Stimulated activated CD8-positive, alpha-beta memory T cell treated with anti-CD3 and anti-CD28 coated beads, Interleukin-7, amount 100 ng/mL, for 1 hour (primary cell): ENCODE measurements at places on chromosomes 2 and 18.

DNA sequence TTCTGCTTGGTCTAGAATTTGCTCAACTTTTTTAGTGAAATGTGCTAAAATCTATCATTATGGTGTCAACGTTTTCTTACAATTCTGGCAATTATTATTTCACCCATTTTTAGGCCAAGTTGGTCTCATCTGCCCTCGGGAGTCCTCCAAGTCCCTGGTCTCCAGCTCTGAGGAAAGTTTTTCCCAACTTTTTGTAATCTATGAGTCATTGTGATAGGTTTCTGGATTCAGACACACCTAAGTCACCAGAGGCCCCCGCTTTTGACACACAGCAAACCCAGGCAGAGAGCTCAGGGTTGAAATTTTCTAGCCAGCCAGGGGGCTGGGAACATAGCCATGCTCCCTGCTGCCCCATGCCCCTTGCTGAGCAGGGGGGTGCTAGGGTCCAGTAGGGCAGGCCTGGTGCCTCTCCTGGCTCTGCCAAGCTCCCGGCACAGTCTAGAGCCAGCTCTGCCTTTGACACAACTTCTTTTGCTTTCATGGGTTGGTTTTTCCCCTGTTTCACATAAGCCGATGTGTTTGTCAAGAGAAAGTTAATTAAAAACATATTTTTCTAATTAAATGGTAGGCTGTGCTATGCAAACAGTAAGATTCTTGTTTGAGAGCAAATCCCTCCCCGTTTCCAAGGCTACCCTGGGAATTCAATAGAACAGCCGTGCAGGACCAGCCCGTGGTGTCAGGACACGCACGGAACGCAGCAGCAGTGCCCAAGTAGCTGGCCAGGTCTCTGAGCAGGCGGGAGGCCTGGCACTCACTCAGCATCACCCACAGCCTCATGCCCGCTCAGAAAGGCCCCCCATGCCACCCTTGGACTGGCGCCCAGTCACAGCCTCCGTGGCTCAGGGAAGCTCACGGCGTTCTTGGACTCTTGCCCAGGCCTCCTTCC lies 25.5 kb upstream of the SNED1 start:
- DNase-seq, result no peak

DNA sequence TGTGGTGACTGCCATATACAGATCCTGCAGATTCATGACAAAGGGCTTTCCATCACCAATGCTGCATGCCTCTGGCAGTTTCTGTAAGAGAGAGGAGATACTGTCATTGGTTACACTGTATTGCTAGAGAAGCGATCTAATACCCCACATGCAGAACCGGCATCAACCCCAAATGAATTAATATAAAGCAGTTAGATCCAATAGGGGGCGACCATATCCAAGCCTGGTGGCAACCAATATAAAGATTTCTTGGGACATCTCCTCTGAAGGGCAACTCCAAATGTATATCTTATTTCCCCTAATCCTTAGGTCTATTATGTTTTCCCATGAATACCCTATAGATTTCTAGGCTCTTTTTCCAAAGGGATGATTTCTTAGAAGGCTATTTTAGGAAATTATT lies 17.4 kb upstream of the IHH start:
- DNase-seq, result no peak

DNA sequence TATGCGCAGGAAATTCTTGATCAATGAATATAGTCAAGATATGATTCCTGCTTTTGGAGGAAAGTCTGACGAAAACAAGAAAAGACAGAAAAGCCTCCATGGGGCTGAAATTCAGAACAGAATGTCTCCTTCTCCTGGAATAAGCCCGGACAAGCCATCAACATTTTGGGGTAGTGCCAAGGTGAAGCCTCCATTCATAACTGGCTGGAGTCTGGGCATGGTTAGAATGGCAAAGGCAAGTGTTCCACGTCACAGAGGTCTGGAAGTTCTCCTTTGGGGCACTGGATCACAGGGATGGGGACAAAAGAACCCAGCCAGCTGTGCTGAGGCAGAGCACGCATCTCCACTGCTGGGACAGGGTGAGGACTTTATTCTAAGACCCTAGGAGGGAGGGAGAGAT lies 505.7 kb downstream of the CMPK2 start:
- no peak for DNase-seq

DNA sequence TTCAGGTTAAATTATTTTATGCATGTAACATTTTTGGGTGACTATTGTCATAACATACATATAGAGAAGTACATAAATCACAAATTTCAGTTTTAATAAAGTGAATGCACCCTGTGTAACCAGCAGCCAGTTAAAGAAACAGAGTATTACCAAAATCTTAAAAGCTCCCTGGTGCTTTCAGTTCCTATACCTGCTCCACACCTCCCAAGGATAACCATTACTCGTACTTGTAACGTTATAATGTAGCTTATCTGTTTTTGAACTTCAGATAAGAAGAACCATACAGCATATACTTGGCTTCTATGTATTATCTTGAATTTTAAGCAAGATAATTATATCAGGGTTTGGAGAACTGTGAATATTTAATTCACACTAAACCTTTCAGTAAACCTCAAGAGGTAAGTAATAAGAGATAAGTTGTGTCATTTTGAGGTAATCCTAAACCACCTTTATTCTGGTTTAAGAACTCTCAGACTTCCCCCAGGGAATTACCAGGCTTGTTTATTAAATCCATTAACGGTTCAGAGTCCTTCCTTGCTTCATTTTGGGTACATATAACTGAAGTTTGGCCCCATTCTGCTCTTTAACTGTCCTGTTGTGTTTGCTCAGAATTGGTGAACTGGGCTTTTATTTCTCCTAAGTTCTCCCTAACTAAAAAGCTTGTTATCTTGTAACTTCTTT lies 58.6 kb downstream of the LCLAT1 start:
- no peak for DNase-seq

DNA sequence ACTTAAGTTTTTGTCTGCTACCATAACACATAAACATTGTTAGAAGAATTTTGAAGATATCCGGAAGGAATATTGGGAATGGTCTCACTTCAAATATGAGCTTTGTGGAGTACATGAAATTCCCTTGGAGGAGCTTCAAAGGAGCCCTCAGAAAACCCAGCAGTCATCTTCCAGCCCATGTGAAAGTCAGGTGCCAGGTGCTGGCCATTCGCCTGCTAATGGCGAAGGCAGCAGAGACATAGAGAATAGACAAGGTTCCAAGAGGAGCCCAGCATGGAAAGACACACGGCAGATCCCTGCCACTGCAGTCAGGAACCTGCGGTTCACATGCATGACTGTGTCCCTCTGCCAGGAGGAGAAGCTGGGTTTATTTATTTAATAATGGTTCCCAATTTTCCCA lies 40.0 kb upstream of the EPG5 start:
- no peak for DNase-seq

GRCh38 chr18:63550068-63550467 lies 7.9 kb downstream of the SERPINB12 start:
- DNase-seq, result no peak

DNA sequence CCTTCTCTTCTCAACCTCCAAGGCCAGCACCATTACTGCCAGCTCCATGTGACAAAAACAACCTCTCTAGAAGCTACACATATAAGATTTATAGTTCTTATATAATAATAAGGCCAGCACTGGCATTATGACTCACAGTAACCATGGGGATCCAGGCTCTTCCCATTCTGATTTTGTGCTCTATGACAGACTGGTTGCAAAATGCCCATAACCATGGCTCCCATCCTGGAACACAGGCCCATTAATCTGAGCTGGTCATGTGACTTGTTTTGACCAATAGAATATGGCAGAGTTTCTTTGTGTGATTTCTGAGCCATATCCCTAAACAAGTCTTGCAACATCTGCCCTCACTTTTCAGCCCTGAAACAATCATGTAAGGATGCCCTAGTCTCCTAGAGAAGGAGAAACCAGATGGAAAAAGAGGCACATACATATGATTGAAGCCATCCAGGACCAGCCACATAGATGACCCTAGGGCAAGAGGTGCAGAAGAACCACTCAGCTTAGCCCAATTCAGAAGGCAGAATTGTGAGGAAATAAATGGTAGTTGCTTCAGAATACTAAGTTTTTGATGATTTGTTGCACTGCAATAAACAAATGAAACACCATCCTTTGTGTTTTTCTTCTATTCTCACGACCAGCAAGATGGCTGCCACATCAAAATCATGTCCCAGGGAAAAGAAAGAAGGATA lies 173.9 kb downstream of the SUCLG1 start:
- no peak for DNase-seq

DNA sequence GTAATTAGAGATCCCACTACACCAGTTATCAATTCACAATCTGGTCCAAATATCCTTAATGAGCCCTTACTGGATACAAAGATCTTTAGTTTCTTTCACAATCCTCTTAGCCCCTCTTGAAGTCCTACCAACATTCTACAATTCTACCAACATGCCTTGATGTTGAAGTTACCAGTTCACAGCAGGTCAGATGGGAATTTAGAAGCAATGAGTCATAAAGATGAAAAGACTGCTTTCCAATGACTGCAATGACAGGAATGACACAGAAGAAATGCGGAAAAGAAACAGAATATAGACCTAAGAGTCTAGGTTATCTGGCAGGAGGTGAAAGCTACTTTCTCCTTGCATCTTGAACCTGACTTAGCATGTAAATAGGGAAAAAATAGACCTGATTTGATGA lies 24.5 kb downstream of the RTTN start:
- no peak for DNase-seq

DNA sequence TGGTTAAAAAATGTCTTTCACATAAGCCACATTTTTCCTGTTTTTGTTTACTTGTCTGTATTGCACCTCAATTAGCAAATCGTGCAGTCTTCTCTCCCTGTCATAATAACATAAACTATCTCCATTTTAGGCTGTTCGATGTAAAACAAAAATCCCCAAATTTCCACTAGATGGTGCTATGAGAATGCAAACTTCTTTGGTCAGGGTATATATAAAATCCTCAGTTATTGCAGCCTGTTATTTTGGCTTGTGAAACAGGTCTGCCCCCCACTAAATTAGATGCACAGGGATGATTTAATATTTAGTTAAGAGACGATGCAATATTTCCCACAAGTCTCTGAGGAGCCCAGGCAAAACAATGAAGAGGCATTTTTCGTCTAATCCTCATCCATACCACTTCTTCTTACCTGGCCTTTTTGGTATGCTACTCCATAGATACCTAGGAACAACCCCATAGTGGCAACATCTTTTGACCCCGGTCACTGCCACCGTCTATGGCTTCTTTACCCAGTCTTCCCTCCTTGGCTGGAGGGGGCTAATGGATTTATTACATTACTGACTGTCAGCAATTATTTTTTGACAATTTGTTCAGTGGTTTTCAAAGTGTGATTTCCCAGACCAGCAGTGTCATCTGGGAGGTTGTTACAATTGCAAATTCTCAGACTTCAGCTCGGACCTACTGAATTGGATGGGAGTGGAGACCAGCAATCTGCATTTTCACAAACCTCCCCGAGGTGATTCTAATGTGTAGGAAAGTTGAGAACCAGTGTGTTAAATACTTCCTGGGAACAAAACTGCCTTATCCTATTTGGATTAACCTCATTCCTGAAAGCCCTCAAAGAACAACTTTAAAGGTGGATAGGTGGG lies 117.4 kb upstream of the CWC22 start:
- DNase-seq, result no peak

GRCh38 chr2:226124548-226125011 lies 675.0 kb downstream of the IRS1 start:
- no peak for DNase-seq

DNA sequence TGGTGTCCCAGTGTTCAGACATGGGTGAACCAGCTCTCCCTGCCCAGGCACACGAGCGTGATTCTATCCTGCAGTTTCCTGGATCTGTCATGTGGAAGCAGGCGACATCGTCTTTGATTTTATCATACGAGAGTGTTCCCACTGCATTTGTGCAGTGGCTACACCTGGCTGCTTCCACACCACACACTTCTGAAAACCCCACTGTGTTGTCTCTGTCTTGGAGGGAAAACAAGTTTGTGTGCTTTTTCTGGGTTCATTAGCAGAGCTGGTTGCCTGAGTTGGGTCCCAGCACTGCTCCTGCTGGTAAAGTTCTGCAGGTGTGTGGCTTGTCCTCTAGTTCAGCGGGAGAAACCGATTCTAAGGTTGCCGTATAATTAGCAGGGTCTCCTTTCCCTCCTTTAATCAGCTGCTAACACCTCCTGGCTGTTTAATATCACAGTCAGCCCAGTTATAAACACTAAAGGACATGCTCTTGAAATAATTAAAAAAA lies 58.5 kb upstream of the TWIST2 start:
- no peak for DNase-seq

GRCh38 chr2:28664120-28664842 lies 87.3 kb upstream of the PPP1CB start:
- no peak for DNase-seq

GRCh38 chr2:236085211-236085610 lies 83.0 kb downstream of the GBX2 start:
- DNase-seq, result no peak

- no peak for DNase-seq
Measured at GRCh38 chr2:20225294-20226151, 593 bp upstream of the SDC1 start.

GRCh38 chr2:188146888-188147287 lies 144.8 kb upstream of the GULP1 start:
- DNase-seq, result no peak

GRCh38 chr2:218138047-218138446 lies 12.2 kb downstream of the CXCR2 start:
- DNase-seq, result no peak

- no peak for DNase-seq
Measured at GRCh38 chr2:144099780-144100377, 420.0 kb downstream of the ZEB2 start.

- DNase-seq, result no peak
Measured at GRCh38 chr2:196959734-196960338, 33.3 kb upstream of the PGAP1 start.

DNA sequence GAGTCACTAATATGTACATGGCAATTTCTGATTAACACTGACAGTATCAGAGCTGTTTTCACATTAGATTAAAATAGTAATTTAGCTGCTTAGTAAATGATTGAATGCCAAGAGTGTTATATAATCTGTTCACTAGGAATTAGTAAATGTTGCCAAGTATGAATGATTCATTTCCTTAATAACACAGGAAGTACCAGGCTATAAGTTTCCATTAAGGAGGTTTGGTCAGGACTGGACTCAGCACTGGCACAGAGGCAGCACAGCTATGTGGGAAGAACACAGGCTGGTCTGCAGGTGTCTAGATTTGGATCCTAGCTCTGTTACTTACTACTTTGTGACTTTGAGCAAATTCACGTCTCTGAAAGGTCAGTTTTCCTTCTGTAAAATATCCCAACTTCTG lies 97.2 kb downstream of the TDRD15 start:
- DNase-seq, result no peak

- DNase-seq, result peak; percentile 86
Measured at GRCh38 chr2:24046930-24047702, at the start of gene WDCP. Gene WDCP, minus strand, starts transcription at chr2:24047391. Its CDS starts 7,897 bp downstream, at chr2:24039494.

DNA sequence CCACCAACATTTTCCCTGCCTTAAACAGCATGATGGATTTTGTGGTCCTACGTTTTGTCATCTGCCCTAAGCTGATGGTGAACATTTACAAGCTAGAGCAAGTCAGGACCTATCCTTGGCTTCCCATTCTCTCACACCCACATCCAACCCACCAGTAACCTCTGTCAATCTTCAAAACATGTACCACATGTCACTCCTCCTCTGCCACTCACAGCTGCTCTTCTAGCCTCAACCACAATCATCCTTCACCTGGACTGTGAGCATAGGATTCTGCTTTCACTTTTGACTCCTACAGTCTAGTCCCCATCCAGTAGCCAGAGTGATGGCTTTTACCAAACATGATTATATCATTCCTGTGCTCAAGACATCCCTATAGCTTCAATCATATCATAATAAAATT lies 279.8 kb upstream of the DLGAP1 start:
- DNase-seq, result no peak

- no peak for DNase-seq
Measured at GRCh38 chr18:48975120-48975816, 24.5 kb upstream of the SMAD7 start.

GRCh38 chr2:96503637-96504243 lies 1.4 kb downstream of the NEURL3 start:
- DNase-seq, result no peak

GRCh38 chr2:136217996-136218395 lies 100.0 kb upstream of the CXCR4 start:
- DNase-seq, result no peak
